ENCODE measurements at places on chromosomes 4 and X.

DNA sequence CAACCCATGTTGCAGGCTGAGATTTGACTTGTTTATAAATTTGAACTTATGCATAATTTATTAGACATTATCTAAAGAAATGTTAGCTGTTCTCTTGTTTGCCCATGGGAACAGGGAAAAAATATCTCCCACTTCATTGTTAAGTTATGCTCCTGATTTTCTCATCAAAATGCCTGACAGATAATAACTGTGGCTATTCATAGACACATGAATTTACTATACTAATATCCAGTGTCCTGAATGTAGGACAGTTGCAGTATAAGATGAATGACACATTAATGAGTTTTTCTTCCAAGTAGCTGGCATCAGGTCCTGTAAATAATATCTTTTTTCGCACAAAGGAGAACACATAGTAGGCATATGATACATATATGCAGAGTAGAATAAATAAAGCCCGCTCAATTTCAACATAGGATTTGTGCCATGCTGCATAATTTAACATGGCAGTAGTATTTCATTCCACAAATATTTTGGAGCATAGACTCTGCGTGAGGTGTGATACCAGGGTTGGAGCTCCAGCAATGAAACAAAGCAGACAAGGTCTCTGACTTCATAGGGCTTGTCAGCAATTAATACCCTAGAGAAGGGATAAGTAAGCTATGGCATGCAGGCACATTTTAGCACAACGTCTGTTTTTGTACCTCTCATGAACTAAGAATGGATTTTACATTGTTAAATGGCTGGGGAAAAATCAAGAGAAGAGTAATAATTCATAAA is 40.4 kb upstream of the DDX53 start:
- no peak for DNase-seq

DNA sequence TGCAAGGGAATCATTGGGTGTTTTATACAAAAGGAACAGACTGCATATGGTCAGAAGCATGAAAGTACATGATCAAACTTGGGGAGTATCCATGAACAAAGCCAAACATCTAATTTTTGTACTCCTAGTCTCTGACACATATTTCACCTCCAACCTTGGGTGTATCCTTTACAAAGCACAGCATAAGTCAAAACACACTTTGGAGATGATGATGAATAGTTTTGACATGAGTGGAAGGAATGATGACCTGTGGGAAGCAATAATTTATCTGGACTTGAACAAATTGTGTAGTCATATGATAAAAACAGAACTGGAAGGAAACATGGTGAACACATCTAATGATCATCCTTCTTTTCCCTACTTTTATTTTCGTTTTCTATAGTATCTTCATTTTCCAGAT is 108.7 kb upstream of the PLS3 start:
- DNase-seq = no peak

DNA sequence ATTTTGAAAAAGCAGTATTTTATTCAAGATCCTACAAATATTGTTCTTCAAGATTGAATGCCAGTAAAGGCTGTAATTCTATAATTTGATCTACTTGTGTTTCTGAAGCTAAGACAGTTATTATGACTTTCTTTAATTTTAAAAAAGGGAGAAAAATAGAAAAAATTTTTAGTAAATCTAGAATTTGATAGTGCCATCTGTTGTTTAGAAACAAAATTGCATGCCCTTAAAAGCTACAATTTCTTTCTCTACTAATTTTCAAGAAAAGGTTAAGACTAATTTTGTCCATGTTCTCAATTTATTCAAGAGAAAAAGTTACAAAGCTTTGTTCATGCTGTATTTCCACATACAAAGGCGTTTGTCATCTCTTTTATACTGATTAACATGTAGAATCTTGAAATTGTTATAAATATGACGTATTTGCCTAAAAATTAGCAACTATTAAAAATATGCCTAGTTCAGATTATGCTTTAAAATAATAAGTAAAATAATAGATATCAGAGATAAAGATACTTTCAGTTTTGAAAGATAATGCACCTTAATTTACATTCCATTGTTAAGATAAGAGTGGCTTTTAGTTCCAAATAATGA is 25.6 kb upstream of the MMRN1 start:
- no peak for DNase-seq

DNA sequence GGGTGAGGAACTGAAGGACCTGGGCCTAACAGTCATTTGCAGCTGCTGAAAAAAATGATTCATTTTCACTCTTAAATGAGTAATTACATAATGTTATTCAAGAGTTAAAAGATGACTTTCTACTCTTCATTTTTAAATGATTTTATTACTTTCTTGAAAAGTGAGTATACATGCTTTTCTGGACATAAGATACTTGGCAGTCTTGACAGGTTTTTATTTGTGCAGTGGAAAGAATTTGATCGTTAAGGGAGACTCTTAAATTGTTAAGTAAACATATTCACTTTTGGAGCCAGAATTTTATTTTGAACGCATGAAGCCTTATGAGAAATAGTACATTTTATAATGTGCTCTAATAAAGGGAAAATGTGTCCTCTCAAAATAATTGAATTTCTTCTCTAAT is 245.7 kb downstream of the TENM3 start:
- no peak for DNase-seq

DNA sequence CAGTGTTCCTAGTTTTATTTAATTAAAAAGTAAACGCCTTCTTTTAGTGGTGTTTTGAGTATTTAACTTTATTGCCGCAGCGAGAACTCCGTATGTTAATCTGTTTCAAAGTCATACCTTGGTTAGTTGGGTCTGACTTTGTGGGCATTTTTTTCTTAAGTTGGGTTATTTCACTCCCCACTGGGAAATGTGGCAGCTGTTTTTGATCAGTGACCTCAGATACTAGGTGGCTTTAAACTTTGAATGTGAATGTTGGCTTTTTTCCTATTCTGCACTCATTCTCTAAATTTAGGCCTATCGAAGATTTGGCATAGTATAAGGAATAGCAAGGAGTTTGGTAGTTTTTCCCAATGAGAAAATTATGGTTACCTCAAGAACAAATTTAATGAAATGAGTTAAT is 85.9 kb downstream of the FIP1L1 start:
- no peak for DNase-seq

GRCh38 chrX:15781961-15782699 is 8.2 kb upstream of the ZRSR2 start:
- peak; percentile 20 for DNase-seq

DNA sequence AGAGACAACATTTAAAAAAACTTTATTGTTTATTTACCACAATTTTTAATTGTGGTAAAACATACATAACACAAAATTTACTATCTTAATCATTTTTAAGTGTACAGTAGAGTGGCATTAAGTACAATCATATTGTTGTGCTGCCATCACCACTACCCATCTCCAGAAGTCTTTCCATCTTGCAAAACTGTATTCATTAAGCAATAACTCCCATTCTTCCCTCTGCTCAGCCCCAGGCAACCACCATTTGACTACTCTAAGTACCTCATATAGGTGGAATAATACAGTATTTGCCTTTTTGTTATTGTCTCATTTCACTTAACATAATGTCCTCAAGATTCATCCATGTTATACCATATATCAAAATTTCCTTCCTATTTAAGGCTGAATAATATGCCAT is 12.8 kb upstream of the FAM47E start:
- DNase-seq = no peak

DNA sequence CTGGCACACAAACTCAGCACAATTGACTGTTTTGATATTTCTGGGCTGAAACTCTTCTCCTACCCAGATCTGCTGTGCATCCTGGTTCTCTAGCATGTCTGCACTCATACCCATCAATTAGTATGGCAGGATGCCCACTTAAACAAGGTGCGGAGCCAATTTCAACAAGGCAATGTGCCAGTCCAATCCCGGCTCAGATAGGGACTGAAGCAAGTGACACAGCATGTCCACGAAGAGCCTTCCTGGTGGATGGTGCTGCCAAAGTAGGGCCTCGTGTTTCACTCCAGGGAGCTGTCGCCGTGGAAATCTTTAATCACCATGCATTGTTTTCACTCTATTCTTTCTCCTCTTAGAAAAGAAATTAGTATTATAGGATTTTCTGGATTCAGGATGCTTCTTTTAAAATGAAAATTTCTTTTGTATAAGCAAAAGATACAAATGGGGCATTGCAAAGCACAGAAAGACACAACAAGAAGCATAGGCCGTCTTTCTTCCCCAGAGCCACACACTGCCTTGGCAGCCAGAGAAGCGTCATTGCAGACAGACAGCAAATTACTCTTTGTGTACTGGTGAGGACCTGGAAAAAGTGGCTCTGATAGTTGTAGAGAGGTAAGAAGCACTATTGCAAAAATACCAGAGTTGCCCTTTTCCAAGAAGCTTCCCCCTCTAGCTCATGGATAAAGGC is 40.6 kb upstream of the LSM6 start:
- DNase-seq = no peak

- DNase-seq = no peak
Observed at GRCh38 chr4:108092288-108092687, 76.4 kb downstream of the LEF1 start.

DNA sequence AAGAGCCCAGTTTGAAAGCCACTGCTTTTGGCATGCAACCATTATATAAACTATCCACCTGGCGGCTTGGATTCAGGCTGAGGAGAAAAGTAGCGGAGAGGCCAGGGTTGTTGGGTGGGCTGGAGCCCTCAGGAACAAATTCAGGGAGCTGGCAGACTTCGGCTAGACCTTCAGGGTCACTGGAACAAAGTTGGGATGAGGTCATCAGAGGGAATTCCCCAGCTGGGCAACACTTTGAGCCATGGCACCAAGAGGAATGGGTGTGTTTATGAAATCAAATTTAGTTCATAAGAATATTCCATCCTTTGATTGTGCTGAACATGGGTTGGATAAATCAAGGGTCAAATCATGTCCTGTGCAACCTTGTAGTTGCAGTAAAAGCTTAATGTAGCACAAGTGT is 22.0 kb downstream of the MTMR1 start:
- DNase-seq = no peak

DNA sequence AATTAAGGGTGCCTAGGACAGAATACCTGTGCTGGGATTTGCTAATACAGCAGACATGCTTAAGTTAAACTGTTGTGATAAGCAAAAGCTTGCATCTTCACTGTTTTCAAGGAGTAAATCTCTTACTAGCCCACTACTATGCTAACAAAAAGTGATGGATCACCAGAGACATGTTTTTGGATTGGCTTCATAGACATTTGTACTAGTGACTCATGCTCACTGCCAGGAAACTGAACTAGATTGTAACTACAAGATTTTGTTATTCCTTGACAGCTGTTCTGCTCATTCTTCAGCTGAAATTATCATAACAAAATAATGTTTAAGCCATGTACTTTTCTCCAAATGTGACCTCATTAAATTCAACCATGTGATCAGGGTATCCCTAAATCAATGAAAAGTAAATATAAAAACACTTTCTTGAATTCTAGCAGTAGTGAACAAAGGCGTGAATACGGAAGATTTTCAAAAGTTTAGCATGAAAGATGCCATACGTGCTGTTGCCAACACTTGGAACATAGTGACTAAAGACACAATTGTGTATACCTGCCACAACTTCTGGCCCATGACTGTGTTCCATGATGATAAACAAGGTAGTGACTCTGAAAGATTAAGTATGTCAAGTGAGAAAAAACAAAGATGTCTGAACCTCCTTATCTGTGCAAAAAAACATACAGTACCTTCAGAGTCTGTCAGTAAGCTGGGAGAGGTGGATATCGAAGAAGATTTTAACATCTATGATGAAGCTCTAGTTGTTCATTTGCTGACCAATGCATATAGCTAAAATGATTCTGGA is 154.0 kb downstream of the BTC start:
- no peak for DNase-seq

- DNase-seq = no peak
Observed at GRCh38 chrX:78643096-78643495, 16.0 kb downstream of the RTL3 start.

DNA sequence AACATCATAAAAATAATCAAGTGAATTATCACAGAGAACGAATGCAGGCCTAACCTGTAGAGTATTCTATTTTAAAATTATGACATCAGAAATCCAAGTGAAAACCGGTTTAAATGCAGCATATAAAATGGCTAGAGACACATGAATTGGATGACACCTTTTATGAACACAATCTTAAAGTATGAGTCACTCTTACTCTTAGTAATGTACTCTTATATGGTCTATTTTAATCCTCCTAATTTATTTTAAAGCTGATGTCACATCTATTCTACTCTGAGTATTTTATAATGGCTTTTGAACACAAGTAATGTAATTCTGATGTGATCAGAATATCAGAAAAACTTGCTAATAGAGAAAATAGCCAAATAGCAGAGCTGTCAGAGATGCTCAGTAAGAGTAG is 161.4 kb upstream of the RADX start:
- DNase-seq = no peak

DNA sequence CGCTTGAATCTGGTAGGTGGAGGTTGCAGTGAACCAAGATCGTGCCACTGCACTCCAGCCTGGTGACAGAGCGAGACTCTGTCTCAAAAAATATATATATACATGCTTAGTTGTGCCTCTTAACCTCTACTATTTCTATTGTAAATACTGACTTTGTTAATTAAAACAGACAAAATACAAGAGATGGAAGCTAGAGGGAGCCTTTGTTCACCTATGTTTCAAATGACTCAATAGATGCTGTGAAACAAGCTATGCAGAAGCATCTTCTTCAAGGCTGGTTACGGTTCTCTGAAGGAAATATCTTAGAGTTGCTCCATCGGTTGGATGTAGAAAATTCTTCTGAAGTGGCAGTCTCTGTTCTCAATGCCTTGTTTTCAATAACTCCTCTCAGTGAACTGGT is 6.2 kb downstream of the NCAPG start:
- peak; percentile 50 for DNase-seq

- DNase-seq = no peak
Observed at GRCh38 chrX:24204958-24205357, 55.4 kb downstream of the ZFX start.

- DNase-seq = no peak
Observed at GRCh38 chrX:56728321-56728720, 722 bp upstream of the NBDY start.

- no peak for DNase-seq
Observed at GRCh38 chr4:174860588-174860987, 31.5 kb upstream of the GLRA3 start.

DNA sequence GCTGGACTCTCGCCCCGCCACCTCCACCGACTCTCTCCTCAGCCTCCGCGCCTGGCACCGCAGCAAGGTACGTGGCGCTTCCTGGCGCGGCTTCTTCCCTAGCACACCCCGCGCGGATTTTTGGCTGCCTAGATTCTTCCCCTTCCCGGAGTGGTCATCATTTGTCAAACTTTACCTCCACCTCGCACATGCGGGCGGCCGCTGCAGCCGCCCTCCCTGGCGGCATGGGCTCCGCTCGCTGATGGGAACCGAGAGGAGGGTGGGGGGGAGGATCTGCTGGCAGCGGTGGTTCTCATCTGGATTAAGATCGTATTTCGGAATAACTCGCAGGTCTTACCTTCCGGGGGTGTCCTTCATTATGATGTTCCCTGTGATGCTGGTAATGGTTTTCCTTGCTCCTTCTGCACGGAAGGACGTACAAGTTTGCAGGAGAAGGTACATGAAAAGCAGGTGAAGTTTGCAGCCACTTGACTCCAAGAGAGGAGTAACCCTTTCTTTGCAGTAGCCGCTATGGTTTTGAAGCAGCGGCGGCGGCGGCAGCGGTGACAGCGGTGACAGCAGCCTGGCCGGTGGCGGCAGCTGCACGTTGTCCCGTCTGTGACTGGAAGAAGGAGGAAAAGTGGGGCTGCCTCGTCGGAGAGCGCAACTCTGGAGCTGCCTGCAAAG is 2183.9 kb upstream of the TENM3 start:
- no peak for DNase-seq

All from CD4-positive, alpha-beta T cell treated with Interleukin-6 at 100 ng/mL for 8 hours (primary cell).